ENCODE measurements at places on chromosomes 2 and 18.

- no peak for DNase-seq
Measured at GRCh38 chr2:3449086-3449485, 69.6 kb downstream of the TRAPPC12 start.

DNA sequence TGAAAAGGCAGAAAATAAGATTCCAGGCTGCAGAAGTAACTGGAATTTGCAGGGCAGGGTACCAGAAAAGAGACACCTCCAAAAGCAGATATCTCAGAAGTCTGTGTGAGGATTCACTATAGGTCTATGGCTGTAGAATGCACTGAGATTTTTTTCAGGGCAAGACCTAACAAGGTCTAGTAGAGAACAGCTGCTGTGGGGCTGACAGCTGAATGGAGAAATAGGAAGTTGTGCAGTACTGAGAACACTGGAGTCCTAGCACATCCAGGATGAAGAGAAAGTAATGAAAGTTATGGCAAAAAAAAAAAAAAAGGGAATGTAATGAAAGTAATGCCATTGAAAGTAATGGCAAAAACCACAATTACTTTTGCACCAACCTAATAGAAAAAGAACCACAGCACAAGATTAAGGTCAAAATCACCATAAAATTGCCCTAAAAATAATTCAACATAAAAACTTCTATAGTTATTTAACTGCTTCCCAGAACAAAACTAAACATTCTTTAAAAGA lies 57.3 kb downstream of the CPO start:
- no peak for DNase-seq

- no peak for DNase-seq
Measured at GRCh38 chr2:74417197-74417596, 4.2 kb downstream of the C2orf81 start.

GRCh38 chr2:64873472-64873924 lies 115.7 kb upstream of the SLC1A4 start:
- DNase-seq, result peak; percentile 73

GRCh38 chr18:32771871-32772580 lies 797 bp downstream of the KLHL14 start:
- no peak for DNase-seq

DNA sequence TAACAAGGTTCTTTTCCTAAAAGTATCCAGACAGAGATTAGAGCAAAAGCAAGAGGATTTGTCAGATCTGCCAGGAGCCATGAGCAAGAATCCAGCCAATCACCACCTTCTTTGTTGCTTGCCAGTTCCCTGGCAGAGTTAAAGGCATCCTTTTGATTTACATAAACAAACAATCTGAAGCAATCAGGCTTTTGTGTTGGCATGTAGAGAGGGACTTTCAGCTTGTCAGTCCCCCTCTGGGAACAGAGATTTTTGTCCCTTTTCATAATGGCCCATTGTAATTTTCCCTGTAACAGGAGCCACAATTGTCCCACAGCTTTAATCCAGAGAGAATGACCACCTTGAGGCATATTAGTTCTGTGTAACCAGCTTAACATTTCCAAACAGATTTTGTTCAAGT lies at the start of gene ERMN:
Gene ERMN (minus strand): TSS at position 39 of the 400 bp plus-strand sequence. CDS start 182 bp downstream, outside the sequence.
- DNase-seq, result no peak

GRCh38 chr2:17765398-17765797 lies 11.5 kb downstream of the GEN1 start:
- DNase-seq, result no peak

GRCh38 chr2:140861666-140862065 lies 1269.2 kb downstream of the LRP1B start:
- DNase-seq, result no peak

- DNase-seq, result no peak
Measured at GRCh38 chr2:16218625-16219024, 278.3 kb downstream of the MYCN start.

DNA sequence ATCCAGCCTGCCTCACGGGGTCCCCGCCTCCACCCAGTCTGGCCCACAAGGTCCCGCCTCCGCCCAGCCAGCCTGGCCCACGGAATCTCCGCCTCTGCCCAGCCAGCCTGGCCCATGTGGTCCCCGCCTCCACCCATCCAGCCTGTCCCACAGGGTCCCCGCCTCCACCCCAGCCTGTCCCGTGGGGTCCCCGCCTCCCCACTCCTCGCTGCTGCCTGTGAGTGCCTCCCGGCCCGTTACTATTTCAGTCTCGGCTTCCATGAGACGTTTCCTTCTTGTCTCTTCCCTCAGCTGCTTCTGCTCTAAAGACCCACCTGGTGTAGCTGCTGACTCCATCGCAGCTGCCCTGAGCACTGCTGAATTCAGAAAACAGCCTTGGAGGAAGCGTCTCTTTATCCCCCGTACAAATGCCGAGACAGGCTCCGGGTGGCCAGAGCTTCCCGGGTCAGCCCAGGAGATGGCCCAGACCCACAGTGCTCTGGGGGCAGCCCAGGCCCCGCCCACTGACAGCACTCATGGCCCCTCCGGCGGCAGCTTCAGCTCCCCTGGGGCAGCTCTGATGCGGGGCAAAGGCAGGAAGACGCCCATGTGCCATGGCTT lies 69.8 kb downstream of the NFATC1 start:
- DNase-seq, result no peak

DNA sequence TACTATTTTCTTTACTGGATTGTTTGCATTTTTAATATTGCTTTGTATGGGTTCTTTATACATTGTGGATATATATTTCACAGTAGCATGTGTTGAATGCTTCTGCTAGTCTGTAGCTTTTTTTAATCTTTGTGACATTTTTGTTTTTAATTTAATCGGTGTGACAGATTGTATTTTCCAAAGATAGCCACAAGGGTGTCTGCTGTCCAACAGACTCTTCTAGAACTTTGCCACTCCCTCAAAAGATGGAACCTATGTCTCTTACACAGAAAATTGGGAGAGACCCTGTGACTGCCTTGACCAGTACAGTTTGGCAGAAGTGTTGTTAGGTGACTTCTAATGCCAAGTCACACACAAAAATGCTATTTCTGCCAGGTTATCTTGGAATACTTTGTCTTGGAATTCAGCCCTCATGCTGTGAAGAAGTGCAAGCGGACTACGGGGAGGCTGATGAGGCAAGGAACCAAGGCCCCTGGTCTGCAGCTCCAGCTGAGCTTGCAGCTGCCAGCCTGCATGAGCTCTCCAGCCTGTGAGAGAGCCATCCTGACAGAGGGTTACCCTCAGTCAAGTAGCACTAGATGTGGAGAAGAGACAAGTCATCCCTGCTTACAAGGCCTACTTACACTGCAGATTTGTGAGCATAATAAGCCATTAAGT lies 110.8 kb downstream of the TDRD15 start:
- DNase-seq, result no peak

DNA sequence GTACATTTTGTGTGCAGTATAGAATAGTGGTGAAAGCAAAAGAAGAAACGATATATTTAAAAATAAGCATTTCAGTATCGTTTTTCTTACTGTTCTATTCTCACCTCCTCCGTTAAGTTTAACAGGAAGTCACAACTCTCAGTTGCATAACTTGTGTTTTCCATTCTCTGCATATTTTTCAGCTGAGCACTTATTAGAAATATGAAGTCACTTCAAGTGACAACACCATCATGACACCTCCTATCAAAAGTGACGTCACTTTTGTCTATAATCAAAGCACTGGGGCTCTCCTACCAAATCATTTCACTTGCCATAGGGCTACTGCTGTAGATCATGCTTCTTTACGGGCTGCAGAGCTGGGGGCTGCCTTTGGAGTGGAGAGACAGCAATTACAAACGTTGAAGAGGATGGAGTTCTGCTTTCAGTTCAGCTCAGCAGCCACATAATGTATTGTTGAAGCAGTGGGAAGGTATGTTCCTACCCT lies 36.3 kb downstream of the STAT4 start:
- DNase-seq, result no peak

DNA sequence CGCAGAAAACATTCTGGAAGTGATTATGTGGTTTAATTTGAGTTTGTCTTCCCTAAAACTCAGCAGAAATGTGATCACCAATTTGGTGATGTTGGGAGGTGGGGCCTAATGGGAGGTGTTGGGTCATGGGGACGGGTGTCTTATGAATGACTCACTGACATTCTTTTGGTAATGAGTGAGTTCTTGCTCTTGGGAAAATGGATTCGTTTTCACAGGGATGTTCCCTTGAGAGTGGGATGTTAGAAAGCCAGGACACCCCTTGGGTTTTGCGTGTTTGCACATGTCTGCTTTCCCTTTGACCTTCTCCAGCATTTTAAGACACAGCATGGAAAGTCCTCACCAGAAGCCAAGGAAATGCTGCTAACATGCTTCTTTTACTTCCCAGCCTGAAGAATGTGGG lies 321.5 kb upstream of the NT5C1B start:
- DNase-seq, result no peak

GRCh38 chr2:102717308-102718018 lies 44.4 kb upstream of the TMEM182 start:
- no peak for DNase-seq

GRCh38 chr18:46560671-46561045 lies 96.4 kb downstream of the LOXHD1 start:
- no peak for DNase-seq

GRCh38 chr2:64606479-64607363 lies 47.0 kb downstream of the SERTAD2 start:
- DNase-seq, result peak; percentile 87

- DNase-seq, result no peak
Measured at GRCh38 chr2:99970292-99970868, 172.0 kb downstream of the AFF3 start.

GRCh38 chr2:209471037-209471436 lies 47.2 kb downstream of the MAP2 start:
- no peak for DNase-seq

DNA sequence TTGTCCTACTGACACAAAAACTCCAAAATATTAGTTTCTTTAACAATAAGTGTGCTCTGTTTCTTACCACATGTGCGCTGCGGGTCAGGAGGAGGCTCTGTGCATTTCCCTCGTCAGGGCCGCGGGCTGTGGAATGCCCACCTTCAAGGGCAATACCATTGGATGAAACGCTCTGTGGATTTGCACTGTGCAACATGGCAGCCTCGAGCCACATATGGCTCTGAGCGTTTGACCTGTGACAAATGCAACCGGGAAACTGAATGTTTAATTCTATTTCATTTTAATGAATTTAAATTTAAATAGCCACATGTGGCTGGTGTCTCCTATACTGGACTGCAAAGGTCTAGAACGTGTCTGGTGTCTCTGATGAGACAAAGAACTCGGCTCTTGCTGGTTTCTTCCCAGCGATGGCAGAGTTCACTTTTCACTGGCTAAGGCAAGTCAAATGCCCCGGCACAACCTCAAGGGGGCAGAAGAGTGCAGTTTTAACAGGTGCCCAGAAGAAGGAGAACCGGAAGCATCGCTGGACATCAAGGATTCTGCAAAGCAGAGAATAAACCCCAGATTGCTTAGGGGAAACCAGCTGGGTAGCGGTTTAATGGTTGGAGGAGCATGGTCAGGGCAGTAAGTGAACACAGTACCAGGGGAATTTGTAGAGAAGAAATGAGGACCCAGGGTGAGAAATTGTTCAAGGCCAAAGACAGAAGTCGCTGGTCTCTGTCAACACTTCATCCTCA lies 37.0 kb upstream of the TMEM18 start:
- no peak for DNase-seq

GRCh38 chr18:62751341-62751821 lies 36.0 kb downstream of the PHLPP1 start:
- DNase-seq, result peak; percentile 47

- DNase-seq, result peak; percentile 41
Measured at GRCh38 chr2:238596571-238597551, 170.1 kb downstream of the ASB1 start.

GRCh38 chr2:101806701-101807100 lies 109.2 kb downstream of the MAP4K4 start:
- no peak for DNase-seq

DNA sequence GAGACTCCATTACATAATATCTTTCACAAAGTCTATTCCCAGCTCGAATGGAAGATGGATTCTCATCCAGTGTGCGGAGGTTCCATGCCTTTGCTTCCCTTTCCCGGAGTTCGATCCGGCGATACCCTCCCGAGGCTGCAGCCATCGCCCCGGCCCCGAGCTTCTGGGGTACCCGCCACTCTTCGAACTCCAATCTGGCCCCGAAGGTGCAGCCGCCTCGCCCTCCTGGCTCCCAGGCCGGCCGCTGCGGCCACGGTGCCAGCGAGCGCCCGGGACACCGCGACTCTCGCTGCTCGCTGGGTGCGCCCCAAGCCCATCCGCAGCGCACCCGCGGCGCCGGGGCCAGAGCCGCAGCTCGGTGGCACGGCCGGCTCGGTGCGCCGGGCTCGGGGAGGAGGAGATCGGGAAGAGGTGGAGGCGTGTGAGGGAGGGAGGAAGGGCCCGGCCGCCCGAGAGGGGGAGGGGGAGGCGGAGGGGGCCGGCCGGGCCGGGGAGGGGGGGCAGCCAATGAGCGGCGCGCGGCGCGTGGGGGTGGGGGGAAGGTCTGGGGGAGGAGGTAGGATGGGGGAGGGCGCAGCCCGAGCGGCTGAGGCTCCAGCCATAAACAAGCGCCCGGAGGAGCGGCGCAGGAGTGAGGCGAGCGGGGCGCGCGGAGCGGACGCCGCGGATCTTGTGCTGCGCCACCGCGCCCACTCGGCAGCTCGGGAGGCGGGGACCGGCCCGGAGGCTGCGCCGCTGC lies at the start of gene CRIM1:
Gene CRIM1 (plus strand): TSS at position 628 of the 739 bp plus-strand sequence. CDS start 515 bp downstream, outside the sequence.
- peak; percentile 94 for DNase-seq

DNA sequence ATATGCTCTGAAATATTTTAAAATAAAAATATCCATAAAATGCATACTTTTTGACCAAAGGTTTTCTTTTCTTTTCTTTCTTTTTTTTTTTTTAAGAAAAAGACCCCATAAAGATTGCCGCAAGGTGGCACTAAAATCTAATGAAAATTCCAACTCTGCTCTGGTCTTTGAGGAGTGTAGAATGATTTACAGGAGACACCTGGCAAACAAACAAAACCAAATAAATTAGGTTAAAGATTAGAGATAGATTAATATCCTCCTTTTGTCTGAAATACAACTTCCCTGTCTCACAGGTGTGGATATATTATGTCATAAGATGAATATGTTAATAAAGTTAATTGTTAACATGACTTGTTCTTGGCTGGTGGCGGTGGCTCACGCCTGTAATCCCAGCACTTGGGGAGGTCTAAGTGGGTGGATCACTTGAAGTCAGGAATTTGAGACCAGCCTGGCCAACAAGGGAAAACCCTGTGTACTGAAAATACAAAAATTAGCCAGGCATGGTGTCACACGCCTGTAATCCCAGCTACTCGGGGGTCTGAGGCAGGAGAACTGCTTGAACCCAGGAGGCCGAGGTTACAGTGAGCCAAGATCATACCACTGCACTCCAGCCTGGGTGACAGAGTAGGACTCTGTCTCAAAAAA lies 3.5 kb upstream of the RHOB start:
- no peak for DNase-seq

GRCh38 chr2:194203898-194204297 lies 1453.1 kb upstream of the SLC39A10 start:
- DNase-seq, result no peak

DNA sequence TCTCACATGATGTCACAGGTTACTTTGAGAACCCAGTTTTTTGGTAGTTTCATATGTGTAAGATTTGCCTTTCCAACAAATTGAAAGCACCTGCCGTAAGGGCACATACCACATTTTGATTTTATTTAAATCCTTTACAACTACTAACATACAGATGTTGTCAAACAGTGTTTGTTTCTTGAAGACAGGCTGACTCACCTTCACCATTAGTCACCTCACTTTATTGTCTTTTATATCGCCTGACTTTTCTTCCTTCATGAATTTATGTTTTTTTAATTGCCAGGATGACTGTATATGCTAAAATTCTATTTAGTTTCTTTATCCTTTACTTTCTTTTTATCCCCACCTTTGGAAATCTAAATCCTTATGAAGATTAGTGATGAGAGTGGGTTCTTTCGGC lies 886.7 kb downstream of the SUCLG1 start:
- DNase-seq, result no peak
